ENCODE measurements at places on chromosomes 7 and 10.

GRCh38 chr10:27564398-27564797 is 60.3 kb downstream of the RAB18 start:
- H3K27me3 ChIP-seq = no peaks in the 10 kb centered on the region
- H3K36me3 ChIP-seq = no peaks in the 10 kb centered on the region
- H3K4me3 ChIP-seq = no peak overlapping the region
- H3K4me1 ChIP-seq = no peaks in the 10 kb centered on the region
- peak; percentile 43 for DNase-seq
- no peak overlapping the region for H3K27ac ChIP-seq

GRCh38 chr10:95872158-95872711 is 35.5 kb upstream of the CC2D2B start:
- H3K27ac ChIP-seq = no peak overlapping the region
- no peaks in the 10 kb centered on the region for H3K27me3 ChIP-seq
- H3K36me3 ChIP-seq = peaks cover 27% of the 10 kb centered on the region

DNA sequence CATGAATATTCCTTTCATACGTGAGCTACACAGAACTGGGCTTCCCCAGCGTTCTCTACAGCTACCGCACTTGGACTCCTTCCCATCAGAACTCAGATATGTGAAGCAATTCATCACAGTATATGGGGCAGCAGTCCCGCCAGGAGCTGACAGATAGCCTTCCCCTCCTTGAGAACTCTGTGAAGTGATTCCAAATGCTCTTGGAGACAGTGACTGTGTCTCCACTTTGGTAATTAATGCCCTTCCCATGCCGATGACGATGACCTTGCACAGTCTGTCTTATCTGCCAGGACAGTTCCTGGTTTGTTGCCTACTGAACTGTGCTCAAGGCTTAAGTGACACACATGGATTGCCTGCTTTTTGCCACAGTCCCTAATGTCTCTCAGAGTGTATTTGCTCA is 75.0 kb upstream of the AFAP1L2 start:
- no peak overlapping the region for H3K27ac ChIP-seq
- peaks cover 43% of the 10 kb centered on the region for H3K36me3 ChIP-seq
- no peaks in the 10 kb centered on the region for H3K4me1 ChIP-seq
- H3K27me3 ChIP-seq = no peaks in the 10 kb centered on the region

DNA sequence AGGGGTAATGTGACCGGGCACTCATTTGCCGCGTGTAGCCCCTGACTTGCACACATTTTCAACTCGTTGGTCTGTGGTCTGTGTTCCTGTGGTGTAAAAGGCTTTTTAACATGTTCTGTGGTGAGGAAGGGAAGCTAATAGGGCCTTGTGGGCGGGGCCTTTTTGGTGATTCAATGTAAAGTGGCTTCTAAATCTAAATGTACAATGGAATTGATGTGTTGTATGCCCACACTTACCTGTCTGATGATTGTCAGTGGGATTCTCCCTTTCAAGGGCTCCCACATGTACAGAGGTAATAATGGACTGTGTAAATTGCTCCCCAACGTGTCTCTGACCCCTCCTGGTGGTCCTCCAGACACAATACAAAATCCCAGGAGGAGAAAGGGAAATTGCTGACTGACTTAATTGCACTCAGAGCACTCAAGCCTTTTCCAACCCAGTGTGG is 43.1 kb upstream of the GATAD1 start:
- H3K27me3 ChIP-seq = no peaks in the 10 kb centered on the region
- H3K36me3 ChIP-seq = peaks cover 11% of the 10 kb centered on the region
- DNase-seq = no peak
- H3K4me1 ChIP-seq = no peaks in the 10 kb centered on the region
- no peak overlapping the region for H3K27ac ChIP-seq
- no peak overlapping the region for H3K4me3 ChIP-seq

DNA sequence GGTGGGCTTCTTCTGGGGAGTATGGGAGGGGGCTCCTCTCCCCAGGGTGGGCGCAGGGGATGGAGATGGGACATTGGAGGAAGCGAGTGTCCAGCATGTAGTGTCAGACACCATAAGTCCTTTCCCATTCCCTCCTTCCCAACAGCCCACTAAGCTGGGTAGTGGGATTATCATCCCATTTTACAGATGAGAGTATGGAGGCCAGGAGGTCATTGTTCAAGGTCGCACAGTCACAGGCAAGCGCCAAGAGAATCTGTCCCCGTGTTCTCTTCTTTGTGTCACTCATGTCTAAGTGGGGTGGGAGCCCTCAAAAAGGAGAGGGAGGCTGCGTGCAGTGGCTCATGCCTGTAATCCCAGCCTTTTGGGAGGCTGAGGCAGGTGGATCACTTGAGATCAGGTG is 64.8 kb downstream of the CLIP2 start:
- DNase-seq = no peak
- no peaks in the 10 kb centered on the region for H3K4me1 ChIP-seq
- no peaks in the 10 kb centered on the region for H3K36me3 ChIP-seq
- no peak overlapping the region for H3K27ac ChIP-seq
- no peak overlapping the region for H3K4me3 ChIP-seq

- DNase-seq = no peak
- no peaks in the 10 kb centered on the region for H3K36me3 ChIP-seq
- no peak overlapping the region for H3K27ac ChIP-seq
- H3K4me1 ChIP-seq = no peaks in the 10 kb centered on the region
Observed at GRCh38 chr10:18043148-18044006, 91.7 kb downstream of the SLC39A12 start.

GRCh38 chr7:66634816-66635215 is 6.1 kb downstream of the KCTD7 start:
- H3K27ac ChIP-seq = no peak overlapping the region
- no peak for DNase-seq
- H3K27me3 ChIP-seq = no peaks in the 10 kb centered on the region
- H3K4me1 ChIP-seq = peaks cover 31% of the 10 kb centered on the region
- no peak overlapping the region for H3K4me3 ChIP-seq

DNA sequence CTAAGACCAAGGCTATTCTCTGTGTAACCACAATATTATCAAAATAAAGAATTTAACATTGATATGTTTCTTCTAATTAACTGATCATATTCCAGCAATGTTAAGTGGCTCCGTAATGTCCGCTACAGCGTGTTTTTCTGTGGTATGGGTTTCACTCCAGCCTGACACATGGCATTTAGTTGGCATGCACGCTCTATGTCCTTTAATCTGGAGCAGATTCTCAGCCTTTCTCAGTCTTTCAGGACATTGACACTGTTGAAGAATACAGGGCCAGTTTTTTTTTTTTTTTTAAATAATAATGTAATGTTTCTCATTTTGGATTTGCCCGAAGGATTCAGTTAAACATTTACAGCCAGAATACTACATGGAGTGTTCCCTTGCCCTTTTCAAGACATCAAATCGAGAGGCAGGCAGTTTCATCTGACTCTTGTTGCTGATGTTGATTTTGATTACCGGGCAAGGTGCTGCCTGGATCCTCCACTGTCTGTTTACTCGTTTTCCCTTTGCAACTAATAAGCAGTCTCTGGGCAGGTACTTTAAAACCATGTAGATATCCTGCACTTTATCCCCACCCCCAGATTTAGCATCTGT is 97.5 kb upstream of the GJD4 start:
- no peak for DNase-seq
- no peak overlapping the region for H3K27ac ChIP-seq
- H3K4me1 ChIP-seq = no peaks in the 10 kb centered on the region

GRCh38 chr10:42984035-42984610 is 92.7 kb upstream of the RET start:
- no peaks in the 10 kb centered on the region for H3K36me3 ChIP-seq
- no peaks in the 10 kb centered on the region for H3K27me3 ChIP-seq
- H3K4me3 ChIP-seq = no peak overlapping the region
- H3K4me1 ChIP-seq = no peaks in the 10 kb centered on the region
- DNase-seq = no peak

All from CD4-positive, CD25-positive, alpha-beta regulatory T cell (primary cell).